ENCODE measurements at places on chromosomes 5 and 9.

DNA sequence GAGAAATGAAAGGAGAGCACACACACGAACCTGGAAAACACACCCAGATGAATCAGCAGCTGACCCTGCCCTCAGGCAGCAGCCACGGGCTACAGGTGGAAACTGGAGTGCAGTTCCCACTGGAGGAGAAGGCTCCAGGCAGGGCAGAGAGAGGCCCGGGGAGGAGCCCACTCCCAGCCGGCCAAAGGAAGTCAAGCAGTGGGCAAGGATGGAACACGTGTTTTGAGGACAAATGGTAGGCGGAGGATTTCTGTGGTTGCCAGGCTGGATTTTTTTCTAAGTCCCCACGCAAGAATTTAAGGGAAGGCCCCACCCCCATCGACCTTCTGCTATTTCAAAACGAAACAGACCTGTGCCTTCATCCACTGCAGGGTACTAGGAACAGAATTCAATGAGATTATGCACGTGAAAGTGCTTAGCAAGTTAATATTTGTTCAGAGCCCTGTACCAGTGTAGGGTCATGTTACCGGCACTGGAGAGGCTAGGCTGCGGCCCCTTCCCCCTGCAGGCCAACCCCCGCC lies 6.8 kb downstream of the EPB41L4B start:
- no peak for DNase-seq

DNA sequence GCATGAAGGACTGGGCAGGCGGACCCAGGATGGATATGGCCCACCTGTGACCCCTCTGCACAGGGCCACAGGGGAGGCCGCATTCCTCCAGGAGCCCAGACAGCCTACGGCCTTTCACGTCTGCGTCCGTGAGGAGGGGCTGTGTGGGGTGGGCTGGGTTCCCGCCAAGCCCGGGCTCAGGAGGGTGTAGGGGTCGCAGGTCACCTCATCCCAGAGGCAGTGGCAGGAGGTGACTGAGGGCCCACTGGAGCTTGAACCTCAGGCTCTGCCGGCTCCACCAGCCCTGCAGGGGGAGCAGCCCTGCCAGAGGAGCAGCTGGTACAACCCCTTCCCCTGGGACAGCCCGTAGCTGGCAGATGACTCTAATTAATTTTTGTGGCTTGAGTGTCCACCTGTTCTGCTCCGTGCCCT lies 40.7 kb upstream of the CACNA1B start:
- no peak for DNase-seq

- no peak for DNase-seq
Measured at GRCh38 chr9:30507166-30507565, 1877.3 kb upstream of the ACO1 start.

DNA sequence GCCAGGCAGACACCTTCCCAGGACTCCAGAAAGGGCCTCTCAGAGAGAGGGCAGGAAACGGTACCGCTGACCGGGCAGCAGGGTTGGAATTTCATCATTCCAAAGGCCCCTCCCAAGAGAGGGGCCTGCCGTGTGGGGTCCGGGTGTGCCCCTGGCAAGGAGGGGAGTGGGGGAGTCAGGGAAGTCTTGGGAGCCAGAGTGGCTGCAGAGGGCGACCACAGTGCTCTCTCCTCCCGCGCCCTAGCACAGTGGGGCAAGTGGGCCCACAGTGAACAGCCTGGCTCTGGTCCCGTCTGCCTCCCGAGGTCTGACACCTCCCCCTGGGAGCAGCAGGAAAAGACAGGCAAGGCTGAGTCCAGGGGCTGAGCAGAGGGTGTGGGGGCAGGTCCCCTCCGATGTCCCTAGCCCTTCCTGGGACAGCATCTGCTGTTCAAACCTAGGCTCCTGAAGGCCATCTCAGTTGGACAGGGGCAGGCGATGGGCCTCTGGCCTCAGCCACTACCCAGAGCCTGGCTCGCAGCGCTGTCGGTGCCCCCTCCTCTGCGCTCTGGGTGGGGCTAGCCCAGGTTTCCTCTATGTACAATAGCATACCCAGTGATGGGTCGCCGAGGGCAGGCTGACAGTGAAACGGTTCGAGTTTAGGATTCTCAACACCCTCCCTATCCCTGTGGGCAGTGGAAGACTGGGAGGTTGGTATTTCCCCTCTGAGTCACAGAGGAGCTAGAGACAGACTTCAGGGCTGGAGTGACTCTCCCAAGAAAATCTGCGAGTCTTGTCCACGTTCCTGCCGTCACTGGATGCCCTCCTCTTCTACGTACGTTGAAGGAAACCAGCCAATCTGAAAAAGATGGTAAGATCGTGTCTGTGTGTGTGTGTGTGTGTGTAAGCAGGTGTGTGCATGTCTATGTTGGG lies 25.4 kb upstream of the SARDH start:
- DNase-seq, result no peak

GRCh38 chr9:2599896-2600295 lies 21.7 kb upstream of the VLDLR start:
- DNase-seq, result no peak

GRCh38 chr5:159104759-159105144 lies 5.0 kb upstream of the EBF1 start:
- DNase-seq, result no peak

Data from activated CD4-positive, alpha-beta T cell treated with anti-CD3 and anti-CD28 coated beads for 4 hours (primary cell).